ENCODE measurements at places on chromosomes 4 and X.

DNA sequence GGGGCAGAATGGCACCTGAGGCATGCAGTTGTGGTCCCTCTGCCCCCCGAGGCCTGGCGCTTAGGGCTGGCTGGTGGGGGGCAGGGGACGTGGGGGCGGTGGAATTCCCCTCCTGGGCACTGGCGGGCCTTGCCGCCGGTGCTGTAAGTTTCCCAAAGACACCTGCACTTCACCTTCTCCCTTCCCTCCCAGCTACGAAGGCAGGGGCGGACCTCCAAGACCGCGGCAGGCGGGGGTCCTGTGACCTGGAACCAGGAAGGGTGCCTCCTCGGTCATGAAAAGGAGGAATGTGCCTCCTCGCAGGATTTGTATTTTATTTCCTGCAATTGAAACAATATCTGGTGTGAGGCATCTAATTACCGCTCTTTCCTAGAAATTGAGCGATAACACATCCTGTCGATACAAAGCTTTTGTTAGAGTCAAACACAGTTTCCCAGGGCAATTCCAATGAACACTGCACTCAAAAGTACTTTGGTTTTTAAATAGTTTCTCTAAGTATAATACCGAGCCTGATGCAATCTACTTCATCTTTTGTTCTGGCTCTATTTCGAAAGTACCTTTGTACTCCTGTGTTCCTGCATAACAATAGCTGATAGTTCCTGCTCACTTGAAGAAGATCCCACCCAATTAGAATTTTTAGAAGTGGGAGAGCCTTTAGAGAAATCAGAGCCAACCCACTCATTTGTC is 12.3 kb upstream of the ADRA2C start:
- DNase-seq, result no peak

- DNase-seq, result no peak
Measured at GRCh38 chr4:6896035-6896434, 13.6 kb upstream of the TBC1D14 start.

GRCh38 chrX:12704706-12705105 is 86.5 kb upstream of the PRPS2 start:
- DNase-seq, result no peak

DNA sequence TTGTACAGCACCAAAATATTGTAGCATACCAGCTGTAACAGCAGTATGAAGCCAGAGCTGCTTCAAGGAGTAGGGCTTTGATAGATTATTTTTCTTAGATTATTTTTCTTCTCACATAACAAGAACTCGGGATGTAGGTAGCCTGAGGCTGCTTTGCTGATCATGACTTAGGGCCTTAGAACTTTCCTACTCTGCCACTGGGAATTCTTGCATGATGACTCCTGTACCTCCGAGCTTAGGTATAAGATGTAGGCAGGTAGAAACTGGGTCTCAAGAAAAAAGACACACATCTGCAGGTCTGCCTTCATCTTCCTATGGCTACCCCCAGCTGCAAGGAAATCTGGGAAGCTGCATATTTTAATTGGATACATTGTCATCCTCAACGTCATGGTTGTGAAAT is 115.9 kb upstream of the PNPLA4 start:
- DNase-seq, result no peak

DNA sequence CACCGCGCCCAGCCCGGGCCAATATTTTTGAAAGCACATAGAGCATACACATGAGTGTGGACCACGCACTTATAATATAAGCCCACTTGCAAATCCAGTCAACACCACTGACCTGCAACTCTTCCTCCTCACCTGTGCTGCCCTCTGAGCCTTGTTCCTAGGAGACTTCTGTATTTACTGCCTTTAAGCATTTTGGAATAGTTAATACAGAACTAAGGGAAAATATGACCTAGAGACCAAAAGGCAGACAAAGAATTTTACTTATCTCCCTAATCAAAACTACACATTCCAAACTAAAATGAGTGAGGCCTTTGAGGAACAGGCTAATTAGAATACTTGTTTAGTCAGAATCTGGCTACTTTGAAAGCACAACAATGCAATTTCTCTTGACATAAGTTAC is 89.1 kb downstream of the RELL1 start:
- no peak for DNase-seq

DNA sequence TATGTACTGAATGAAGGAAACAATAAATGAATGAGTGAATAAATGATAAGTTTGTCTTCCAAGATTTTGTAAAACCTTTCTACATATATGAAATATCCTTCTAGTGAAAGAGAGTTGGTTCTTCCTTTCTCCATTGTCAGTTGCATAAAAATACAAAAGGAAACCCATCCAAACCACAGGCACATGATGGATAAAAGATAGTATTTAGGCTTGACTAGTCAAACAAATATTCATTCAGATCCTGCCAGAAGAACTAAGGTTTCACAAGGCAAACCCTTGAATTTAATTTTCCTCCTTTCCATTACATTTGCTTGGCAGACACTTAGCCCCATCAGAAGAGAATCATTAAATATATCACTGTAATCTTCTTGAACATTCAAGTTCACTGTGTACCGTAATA is 208.4 kb downstream of the COL25A1 start:
- DNase-seq, result no peak

DNA sequence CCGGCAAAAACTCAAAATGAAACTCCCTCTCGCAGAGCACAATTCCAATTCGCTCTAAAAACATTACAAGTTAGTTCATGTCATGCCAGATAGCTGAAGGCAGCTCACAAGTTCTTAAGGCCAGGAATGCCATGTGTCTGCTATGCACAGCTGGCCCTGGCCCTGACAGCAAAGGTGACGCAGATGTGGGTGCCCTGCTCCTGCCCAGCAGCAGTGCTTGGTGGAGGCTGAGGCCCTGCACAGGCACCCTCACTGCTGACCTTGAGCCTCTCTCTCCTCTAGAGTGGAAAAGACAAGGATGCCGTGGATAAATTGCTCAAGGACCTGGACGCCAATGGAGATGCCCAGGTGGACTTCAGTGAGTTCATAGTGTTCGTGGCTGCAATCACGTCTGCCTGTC is 2.9 kb downstream of the S100P start:
- DNase-seq, result no peak

DNA sequence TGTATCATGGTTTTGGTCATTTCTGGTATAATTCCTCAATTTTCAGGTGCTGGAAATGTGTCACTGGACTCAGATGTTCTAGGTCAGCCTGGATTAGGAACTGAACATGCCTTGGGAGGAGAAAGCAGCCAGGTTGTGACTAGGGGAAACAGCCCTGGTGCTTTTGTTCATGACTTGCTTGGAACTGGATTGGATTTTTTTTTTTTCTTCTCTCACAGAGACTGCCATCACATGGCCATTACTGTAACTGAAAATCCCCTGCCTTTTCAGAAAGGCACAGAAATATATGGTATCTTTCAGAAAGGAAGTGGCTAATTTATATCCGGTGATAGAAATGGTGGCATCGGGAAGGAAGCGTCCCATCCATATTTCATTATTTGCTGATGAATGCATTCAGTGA is 34.6 kb downstream of the SEPTIN11 start:
- no peak for DNase-seq

- no peak for DNase-seq
Measured at GRCh38 chr4:121684561-121684960, 12.2 kb downstream of the ANXA5 start.

DNA sequence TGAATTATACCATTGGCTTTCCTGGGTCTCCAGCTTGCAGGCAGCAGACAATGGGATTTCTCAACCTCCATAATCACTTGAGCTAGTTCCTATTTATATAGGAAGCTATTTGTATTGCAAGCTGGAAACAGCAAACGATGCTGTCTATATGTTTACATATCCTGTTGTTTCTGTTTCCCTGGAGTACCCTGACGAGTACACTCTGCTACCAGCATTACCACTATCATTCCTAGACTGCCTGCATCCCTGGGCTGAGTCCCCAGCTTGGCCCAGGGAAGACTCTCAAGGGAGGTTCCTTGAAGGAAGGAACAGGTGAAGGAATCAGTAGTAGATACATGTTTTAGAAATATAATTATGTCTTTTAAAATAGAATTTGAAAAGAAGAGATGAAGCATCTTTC is 81.4 kb downstream of the EVC2 start:
- DNase-seq, result no peak

GRCh38 chrX:115713460-115713859 is 152.5 kb downstream of the PLS3 start:
- no peak for DNase-seq

DNA sequence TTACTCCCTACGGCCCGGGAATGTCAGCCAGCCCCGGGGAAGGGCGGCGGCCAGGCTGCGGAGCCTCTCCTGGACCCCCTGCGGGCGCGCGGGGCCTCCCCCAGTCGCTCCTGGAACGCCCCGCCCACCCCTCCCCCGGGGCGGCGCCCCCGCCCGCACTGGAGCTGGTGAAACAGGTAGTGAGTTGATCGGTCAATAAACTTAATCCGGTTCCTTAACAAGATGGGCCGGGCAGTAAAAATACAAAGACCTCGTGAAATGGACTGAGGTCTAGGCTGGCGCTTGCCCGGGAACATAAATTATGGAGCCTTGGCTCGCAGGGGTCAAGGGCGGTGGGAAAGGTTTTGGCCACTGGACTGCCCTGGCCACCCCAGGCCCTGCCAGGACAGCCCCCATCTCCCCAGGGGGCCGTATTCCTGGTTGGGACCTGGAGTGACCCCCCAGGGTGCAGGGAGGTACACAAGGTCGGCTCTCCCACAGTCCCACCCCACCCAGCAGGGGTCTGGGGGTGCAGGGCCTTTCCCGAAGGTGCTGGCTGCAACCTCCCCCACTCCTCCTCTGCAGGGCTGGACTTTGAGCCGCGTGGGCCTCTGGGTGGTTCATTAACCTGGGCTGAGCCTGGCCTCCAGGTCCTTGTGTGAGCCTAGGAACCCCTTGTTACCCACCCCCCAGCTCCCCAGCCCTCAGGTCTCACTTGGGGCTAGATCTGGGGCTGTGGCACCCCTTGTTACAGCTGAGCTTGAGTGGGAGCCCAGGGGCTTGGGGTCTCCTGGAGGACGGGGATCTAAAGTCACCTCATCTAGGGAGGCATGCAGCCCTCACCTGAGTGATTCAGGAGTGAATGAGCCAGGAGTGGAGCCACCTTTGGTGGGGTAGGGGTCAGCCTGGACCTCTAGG is 2.5 kb downstream of the FGFR3 start:
- DNase-seq, result no peak

GRCh38 chr4:100834616-100835015 is 316.8 kb upstream of the EMCN start:
- DNase-seq, result no peak

GRCh38 chr4:86403575-86403974 is 43.7 kb upstream of the MAPK10 start:
- DNase-seq, result no peak

GRCh38 chr4:7051144-7051495 is 7.9 kb downstream of the TADA2B start:
- no peak for DNase-seq

- no peak for DNase-seq
Measured at GRCh38 chr4:15968551-15969300, 5.8 kb upstream of the FGFBP2 start.

DNA sequence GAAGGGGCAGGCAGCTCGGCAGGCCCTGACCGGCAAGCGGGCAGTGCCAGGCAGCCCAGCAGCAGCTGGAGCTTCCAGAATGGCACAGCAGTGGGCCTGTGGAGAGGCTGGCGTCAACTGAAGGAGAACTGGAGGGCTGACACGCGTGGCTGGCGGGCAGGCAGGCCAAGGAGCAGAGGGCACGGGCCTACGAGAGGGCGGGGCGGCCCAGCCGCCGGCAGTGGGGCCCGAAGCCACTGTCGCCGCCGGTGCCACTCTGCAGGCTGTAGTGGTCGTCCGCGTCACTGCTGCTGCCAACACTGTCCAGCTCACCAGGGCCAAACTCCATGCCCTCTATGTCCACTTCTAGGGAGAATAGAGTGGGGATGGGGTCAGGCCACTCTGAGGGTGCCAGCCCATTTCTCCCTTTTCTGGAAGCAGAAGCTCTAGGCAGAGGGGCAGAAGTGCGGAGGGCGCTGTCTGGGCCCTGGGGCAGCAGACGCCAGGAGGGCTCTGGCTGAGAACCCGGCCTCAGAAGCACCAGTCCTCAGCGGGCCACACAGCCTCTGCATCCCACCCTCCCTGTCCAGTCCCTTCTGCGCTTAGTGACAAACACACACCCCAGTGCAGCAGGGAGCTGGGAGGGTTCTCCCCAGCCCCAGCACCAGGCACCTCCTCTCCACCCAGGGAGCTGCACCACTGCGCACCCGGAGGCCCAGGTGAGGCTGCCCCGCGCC is 8.6 kb upstream of the HAUS3 start:
- no peak for DNase-seq

DNA sequence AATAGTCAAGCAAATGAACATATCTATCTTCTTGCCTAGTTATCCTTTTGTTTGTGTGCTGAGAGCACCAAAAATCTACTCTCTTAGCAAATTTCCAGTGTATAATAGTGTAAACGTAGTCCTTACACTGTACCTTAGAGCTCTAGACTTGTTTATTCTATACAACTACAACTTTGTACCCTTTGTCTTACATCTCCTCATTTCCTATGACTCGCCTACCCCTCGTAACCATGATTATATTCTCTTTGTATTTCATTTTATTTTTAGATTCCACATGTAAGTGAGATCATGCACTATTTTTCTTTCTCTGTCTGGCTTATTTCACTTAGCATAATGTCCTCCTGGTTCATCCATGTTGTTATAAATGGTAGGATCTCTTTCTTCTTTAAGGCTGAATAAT is 37.6 kb downstream of the MAGEB5 start:
- no peak for DNase-seq

GRCh38 chrX:118594697-118595420 is 99.2 kb downstream of the DOCK11 start:
- DNase-seq, result no peak

DNA sequence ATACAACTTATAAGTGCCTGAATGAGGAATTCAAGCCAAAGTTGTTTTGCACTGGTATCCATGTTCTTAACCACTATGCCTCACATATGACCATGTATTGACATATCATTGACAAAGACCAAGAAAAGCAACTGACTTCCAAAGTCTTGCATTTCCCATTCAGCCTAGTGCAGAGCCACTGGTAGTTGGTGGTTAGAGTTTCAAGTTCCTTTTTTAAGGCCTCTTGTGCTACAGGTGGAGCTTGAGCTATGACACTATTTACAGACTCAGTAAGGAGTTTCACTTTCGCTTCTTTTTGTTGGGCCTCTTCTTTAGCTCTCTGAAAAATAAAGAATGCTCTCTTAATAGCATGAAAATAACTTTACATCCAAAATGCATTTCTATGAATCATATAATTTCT is 763.0 kb downstream of the DMD start:
- no peak for DNase-seq

Measured in NT2/D1 (cell line).